ENCODE measurements at places on chromosomes 12 and 14.
A peak's percentile ranks its signal among the peaks of the same experiment; 100 is the strongest.

- no peak for DNase-seq
These were observed 17.9 kb downstream of the TOGARAM1 start for GRCh38 chr14:44979740-44980356.

DNA sequence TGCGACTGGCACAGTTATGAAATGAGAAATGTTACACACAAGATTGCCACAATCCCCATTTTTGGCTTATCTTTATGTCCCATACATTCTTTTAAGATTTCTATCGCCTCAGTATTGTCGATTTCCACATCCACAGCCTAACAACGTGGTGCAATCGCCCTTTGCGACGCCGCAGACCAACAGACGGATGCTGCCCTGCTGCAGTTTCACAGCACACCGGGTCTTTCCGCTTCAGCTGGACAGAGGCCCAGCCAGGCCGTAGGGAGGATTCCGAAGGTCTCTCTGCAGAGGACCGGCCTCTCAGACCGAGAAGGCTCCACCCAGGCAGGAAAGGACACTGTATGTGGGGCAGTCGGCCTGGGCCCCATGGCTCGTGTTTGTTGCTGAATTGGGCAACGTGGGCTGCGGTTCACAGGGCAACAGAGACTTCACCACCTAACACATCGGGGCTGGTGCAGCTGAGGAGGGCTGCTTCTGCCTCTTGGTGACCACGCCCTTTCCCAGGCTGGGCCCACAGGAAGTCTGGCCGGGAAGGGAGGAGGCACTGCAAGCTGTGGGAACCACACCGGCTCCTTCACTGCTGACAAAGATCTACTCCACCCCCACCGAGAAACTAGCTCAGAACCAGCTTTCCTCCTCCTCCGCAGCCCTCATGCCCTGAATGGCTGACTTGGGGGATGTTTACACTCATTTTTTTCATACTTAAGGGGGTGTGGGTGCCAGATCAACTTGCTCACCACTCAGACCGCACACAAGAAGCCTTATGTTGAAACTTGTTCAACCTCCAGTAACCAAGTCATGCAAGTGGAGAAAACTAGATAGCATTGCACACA, 32.9 kb upstream of the MDM1 start:
- peak; percentile 100 for DNase-seq

DNA sequence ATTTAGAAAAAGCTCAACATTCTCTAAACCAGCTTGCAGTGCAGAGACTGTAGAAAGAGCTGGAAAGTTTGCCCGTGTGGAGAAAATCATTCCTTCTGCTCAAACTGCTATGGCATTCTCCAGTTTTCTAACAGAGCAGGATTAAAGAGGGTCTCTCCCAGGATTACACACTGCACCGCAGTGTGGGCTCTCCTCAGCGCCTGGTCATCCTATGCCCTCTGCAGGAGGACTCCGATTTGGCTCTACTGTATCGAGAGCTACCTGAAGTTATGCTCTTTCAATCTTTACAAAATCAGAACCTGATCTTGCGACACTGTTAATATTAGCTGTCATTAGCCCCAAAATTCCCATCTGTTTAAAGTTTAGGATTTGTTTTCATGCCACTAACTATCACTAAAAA, 33.0 kb downstream of the BHLHE41 start:
- no peak for DNase-seq

- no peak for DNase-seq
These were observed 127.5 kb upstream of the RMST start for GRCh38 chr12:97335115-97335514.

DNA sequence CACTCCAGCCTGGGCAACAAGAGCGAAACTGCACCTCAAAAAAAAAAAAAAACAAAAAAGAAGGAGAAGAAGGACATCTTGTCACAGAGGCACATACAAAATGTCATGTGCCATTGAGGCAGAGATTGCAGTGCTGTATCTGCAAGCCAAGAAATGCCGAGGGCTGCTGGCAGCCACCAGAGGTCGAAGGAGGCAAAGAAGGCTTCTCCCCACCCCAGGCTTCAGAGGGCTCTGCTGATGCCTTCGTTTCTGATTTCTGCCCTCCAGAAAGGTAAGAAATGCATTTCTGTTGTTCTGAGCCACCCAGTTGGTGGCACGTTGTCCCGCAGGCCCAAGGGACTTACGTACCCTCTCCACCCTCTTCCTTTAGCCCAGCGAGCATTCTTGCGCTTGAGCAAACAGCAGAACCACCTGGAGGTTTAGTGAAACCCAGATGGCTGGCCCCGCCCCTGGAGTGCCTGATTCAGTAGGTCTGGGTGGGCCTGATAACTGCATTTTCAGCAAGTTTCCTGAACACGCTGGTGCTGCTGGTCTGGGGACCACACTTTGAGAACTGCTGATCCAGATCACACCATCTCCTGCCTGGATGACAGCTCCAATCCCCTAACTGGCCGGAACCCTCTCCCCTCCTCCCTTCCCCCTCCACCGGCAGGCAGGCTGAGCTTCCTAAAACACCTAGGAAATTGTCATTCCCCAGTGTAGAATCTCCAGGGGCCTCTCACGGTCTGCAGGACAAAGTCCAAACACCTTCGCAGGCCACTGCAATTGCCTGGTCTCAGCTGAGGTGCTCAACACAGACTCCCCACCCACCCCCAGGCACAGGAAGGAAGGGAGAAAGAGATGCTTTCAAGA, 21.1 kb upstream of the SCARB1 start:
- no peak for DNase-seq

- DNase-seq, result no peak
These were observed 108.9 kb upstream of the RESF1 start for GRCh38 chr12:31850268-31850667.

GRCh38 chr12:42780671-42781070, 191.1 kb upstream of the PRICKLE1 start:
- DNase-seq, result no peak

DNA sequence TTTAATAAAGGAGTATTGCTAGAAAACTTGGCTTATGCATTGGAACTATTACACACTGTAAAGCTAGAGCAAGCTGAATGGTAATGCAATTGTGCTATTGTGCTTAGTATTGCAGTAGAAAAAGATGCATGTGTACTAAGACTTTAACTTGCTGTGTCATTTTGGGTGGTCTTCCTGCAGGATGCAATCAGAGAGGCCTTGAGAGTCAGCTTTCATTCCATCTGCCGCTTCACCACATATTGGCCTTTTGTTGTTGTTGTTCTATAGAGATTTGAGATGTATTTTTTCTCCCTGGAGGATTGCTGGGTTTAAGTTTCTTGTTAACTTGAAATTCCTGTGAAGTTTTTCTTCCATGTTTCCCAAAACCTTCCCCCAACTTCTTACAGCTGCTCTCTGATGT, 449.7 kb downstream of the TMTC2 start:
- no peak for DNase-seq

DNA sequence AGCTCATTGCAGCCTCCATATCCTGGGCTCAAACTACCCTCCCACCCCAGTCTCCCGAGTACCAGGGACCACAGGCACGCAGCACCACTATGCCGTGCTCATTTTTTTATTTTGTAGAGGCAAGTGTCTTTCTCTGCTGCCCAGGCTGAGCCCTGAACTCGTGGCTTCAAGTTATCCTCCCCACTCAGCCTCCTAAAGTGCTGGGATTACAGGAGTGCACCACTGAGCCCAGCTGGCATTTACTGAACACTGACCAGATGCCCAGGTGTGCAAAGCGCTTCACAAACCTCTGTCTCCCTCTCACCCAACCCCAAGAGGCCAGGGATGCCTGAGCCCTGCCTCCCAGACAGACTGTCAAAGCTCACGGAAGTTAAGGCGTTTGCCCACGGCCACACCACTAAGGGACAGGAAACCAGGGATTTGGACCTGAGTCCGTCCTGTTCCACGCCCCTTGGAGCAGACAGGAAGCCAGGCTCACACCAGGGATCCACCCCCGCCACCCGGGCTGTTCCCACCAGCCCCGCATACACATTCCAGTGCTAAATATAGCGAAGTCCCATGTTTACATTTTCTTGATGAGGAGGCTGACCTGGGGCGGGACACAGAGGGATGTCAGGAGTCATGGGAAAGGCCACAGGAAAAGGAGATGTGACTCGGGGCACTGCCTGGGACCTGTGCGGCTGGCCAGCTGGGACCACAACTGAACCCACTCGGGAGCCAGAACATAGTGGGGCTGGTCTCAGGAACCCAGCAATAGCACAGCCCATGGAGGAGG, 51.2 kb downstream of the TESC start:
- DNase-seq, result no peak

DNA sequence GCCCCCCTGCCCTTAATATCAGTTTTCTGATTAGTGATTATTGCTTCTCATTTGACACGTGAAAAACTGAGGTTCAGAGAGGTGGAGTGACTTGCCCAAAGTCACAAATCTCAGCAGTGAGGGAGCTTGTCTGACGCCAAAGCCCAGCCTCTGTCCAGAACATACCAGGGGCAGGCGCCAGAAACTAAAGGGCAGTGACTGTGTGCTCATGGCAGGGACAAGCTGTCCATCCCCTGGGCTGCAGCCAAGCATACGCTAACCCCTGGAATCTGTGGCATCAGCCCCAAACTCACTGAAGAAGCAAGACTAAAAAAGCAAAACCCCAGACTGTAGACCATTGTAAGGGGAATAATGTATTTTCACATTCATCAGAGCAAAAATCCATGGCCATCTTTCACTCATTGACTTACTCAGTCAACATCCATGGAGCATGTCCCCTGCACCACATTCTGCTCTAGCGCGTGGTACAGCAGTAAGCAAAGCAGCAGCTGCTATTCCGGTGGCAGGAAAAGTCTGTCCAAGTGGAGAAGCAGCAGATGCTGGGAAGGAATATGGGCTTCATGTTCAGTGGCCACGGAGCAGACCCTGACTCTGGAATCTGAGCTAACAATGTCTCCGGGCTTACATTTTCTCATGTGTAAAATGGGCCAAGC, 1.5 kb upstream of the SERPINA4 start:
- no peak for DNase-seq

GRCh38 chr12:18797604-18798003, 59.7 kb downstream of the CAPZA3 start:
- DNase-seq, result no peak

GRCh38 chr12:49809906-49810389, 18.3 kb downstream of the NCKAP5L start:
- no peak for DNase-seq

- no peak for DNase-seq
These were observed 5.4 kb upstream of the DCP1B start for GRCh38 chr12:2009623-2010022.

GRCh38 chr14:77613201-77613600, 3.2 kb downstream of the SPTLC2 start:
- peak; percentile 39 for DNase-seq

DNA sequence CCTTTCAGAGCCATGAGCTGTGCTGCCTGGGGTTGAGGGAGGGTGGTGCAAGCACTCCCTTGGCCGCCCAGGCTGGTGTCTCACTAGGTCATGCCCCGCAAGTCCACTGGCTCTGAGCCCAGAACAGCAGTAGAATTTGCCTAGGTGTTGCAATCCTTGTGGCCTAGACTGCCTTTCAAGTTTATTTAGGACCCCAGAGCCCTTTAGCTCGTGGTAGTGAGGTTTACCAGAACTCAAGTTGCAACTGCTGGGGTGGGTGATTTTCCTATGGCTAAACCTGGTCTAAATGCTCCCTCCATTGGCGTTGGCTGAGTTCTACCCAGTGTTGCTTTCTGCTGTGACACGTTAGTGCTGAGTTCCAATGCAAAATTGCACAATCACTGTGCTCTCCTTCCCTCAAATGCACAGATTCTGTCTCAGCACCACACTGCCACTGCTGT, 287.2 kb downstream of the BCAT1 start:
- peak; percentile 85 for DNase-seq

- no peak for DNase-seq
These were observed 361.1 kb upstream of the ATP2B1 start for GRCh38 chr12:90069711-90070110.

Measured in inflammatory macrophage treated with lipopolysaccharide for 1 hour (primary cell).